ENCODE measurements at places on chromosomes 16 and 17.

DNA sequence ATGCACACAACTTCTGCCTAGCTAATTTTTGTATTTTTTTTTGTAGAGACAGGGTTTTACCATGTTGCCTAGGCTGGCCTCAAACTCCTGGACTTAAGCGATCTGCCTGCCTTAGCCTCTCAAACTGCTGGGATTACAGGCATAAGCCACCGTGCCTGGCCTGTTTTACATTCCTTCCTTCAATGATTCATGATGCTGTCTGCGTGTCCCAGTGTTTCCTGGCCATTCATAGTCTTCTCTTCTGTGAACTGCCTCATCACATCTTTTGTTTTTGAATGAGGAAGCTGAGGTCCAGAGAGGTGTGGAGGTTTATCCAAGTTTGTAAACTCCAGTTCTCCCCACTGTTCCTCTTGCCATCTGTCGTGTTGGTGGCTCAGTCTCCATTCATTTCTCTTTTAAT is 64.5 kb upstream of the MED9 start:
- no peak for DNase-seq

GRCh38 chr16:14539631-14540030 is 90.4 kb downstream of the PARN start:
- DNase-seq, result no peak

DNA sequence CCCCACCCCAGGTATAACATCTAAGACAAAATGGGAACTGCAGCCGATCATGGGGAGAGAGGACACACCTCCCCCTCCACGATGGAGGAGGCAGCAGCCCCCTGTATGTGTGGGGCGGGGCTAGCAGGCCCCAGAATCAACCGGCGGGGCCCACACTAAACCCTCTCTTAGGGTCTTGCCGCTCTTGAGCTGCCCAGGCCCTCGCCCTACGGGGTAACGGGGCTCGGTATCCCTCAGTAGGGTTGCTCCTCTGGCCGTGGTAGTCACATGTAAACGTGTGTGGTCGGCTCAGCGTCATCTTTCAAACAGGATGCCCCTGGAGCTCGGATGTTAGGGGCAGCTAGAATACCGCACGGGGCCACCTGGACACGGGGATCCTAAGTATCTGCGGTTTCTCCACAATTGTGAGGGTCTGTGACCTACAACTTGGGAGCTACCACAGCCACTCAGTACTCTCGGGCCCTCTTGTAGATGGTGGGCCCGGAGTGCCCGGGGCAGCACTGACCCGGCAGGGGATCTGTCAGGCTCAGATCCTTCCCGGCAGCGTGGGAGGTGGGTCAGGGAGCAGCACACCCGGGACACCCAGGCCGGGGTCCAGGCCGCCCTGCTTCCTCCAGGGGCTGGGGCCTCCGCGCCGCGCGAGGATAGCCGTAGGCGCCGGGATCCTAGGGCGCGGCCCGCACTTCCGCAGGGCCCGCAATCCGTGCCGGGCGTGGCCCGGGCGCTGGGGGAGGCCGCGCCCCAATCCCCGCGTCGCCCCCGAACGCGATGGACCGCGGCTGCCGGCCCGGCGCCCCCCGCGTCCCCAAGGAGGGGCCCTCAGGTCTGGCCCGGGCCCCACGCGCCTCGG is 781 bp downstream of the ARHGDIA start:
- DNase-seq, result no peak

GRCh38 chr17:288802-289356 is 63.7 kb downstream of the RPH3AL start:
- DNase-seq, result no peak

GRCh38 chr17:19292377-19292711 is 55.2 kb downstream of the EPN2 start:
- DNase-seq, result no peak

DNA sequence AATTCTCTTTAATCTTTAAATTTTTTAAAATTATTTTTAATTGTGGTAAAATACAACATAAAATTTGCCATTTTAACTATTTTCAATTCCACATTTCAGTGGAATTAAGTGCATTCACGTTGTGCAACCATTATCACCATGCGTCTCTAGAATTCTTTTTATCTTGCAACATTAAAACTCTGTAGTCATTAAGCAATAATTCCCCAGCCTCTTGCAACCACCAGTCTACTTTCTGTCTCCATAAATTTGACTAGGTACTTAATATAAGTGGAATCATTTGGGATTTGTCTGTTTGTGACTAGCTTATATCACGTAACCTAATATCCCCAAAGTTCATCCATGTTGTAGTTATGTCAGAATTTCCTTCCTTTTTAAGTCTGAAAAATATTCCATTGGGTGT is 79.1 kb downstream of the TAOK1 start:
- DNase-seq, result no peak

GRCh38 chr16:88736088-88736487 is 29.8 kb downstream of the CTU2 start:
- DNase-seq, result no peak

DNA sequence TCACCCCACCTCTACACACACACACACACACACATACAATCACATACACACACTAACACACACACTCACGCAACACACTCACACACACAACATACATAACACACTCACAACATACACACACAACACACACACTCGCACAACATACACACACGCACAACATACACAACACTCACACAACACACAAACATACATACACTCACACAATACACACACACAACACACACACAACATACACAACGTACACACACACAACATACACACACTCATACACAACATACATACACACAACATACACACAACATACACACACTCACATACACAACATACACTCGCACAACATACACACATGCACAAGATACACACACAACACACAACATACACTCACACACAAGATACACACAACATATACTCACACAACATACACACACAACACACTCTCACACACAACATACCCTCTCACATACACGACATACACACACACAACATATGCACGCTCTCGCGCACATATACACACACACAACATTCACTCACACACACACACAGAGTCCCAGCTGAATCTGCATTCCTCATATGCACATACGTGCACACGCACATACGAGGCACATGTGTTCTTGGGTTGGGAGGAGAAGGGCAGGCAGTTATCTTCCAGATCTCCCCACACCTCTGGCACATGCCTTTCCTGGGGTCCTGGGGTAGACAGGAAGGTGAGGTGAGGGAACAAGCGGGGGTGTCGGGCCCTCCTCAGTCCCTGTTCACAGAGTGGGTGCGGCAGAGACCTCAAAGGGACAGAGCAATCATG is 1.1 kb downstream of the ASGR2 start:
- DNase-seq, result no peak

GRCh38 chr16:66652661-66653360 is 43.7 kb downstream of the CMTM4 start:
- no peak for DNase-seq

GRCh38 chr17:44793885-44794842 is 35.4 kb downstream of the ADAM11 start:
- DNase-seq, result no peak

GRCh38 chr17:38703742-38704605 is 1.1 kb upstream of the MLLT6 start:
- DNase-seq, result no peak

DNA sequence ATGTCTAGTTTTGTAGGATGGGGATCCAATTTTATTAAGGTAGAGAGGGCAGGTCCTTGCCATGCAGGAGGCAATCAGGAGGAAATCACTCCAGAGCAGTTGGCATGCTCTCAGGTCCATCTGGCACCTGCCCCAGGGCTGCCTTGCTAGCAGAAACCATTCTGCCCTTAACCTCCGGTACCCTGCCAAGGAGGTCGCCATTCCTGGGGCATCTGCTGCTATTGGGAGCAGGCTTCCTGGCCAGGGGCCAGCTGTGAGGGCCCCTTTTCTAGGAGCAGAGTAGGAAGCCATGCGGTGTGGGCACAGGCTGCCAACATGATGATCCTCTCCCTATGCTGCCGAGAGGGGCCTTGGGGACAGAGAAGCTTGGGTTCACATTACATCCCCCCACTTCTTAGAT is 47.6 kb upstream of the MGAT5B start:
- DNase-seq, result no peak

- no peak for DNase-seq
Measured at GRCh38 chr17:74738051-74738996, 1.3 kb downstream of the RAB37 start.

- no peak for DNase-seq
Measured at GRCh38 chr17:51746421-51746820, 412.1 kb downstream of the CA10 start.

DNA sequence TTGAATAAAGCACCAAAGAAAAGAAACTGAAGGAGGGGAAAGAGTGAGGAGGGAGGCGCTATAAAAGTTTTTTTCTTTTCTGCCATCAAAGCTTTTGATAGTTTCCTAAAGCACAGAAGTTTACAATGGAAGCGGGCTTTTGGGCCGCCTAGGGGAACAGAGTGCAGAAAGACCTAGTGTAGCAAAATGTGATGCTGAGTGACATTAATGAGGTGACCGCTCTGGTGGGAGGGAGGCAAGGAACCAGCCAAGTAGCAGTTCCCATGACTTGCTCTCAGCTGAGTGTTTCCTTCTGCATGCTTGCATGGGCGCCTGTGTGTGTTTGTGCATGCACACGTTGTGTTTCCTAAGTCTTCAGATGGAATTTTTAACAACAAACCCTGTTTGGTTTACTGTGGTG is 15.5 kb downstream of the MSI2 start:
- no peak for DNase-seq

GRCh38 chr16:59042301-59042700 is 308.2 kb upstream of the GOT2 start:
- no peak for DNase-seq

- DNase-seq, result no peak
Measured at GRCh38 chr17:72617557-72617956, 474.9 kb downstream of the SLC39A11 start.

GRCh38 chr16:68762996-68763756 is 26.1 kb downstream of the CDH1 start:
- no peak for DNase-seq
